CD4-positive, alpha-beta T cell treated with Interleukin-6 at 100 ng/mL for 8 hours (primary cell): ENCODE measurements at places on chromosomes 5 and 9.

DNA sequence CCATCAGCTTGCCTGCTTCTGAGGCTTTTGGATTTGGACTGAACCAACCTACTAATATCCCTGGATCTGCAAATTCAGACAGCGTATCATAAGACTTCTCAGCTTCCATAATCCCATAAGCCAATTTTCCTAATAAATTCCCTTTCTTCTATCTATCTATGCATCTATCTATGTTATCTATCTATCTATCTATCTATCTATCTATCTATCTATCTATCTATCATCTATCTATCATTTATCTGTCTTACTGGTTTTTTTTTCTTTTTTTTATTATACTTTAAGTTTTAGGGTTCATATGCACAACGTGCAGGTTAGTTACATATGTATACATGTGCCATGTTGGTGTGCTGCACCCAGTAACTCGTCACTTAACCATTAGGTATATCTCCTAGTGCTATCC is 2045.4 kb upstream of the CDH6 start:
- no peak for DNase-seq

DNA sequence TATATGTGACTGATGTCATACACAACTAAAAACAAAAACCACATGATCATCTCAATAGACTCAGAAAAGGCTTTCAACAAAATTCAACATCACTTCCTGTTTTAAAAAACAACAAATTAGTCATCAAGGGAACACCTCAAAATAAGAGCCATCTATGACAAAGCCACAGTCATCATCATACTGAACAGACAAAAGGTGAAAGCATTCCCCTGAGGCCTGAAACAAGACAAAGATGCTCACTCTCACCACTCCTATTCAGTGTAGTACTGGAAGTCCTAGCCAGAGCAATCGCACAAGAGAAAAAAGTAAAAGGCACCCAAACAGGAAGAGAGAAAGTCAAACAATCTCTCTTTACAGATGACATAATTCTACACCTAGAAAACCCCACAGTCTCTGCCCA is 893.5 kb upstream of the EDIL3 start:
- DNase-seq, result no peak

- no peak for DNase-seq
Measured at GRCh38 chr9:81396528-81396927, 292.8 kb downstream of the TLE1 start.

- no peak for DNase-seq
Measured at GRCh38 chr5:175282611-175283225, 161.3 kb downstream of the DRD1 start.

- DNase-seq, result no peak
Measured at GRCh38 chr5:151006704-151007334, 13.6 kb upstream of the GPX3 start.

DNA sequence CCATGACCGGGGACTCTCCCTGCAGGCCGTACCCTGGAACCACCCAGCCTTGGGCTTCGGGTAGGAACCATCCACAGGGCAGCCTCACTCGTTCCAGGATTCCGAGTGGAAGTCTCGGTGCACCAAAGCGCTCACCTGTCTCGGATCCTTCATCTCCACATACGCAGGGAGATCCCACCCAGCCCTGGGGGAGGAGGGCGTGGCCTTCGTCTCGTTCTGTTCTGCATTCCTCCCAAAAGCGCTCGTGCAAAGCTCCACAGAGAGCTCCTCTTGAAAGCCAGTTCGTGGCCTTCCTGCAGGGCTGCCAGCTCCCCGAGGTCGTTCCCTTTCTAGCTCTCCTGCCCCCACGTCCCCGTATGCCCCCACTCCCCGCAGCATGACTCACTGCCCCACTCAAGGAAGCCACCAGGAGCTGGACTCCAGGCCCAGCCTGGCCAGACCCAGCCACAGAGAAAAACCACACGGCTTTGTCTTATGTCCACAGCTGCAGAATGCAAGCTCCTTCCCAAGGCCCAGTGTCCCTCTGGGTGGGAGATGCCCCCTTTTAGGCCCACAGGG is 65.0 kb upstream of the SARDH start:
- DNase-seq, result no peak

- peak; percentile 56 for DNase-seq
Measured at GRCh38 chr5:151740336-151740942, 18.0 kb downstream of the ATOX1 start.

GRCh38 chr5:54760182-54760935 is 225.0 kb downstream of the ESM1 start:
- DNase-seq, result no peak

DNA sequence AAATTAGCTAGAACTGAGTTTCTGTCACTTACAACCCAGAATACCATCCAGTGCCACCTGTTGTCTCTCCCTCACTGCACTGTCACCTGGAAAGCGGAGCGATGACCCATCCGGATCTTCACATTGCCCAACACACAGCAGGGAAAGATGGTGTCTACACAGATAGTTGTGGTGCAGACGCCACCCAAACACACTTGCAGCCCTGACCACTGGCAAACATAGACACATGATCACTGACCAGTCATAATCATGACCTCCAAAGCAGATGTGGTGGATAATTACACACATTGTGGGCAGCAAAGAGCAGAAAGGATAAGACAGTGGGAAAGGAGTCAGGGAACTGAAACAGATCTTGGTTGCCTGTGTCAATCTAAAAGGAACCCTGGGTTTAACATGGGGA is 64.7 kb downstream of the GABBR2 start:
- DNase-seq, result no peak
